Daoy (cell line): ENCODE measurements at places on chromosomes 7 and 10. TPM values are rescaled to one million over a fixed set of nuclear protein-coding genes. Genes with fewer than 3 reads are reported as not detected.

DNA sequence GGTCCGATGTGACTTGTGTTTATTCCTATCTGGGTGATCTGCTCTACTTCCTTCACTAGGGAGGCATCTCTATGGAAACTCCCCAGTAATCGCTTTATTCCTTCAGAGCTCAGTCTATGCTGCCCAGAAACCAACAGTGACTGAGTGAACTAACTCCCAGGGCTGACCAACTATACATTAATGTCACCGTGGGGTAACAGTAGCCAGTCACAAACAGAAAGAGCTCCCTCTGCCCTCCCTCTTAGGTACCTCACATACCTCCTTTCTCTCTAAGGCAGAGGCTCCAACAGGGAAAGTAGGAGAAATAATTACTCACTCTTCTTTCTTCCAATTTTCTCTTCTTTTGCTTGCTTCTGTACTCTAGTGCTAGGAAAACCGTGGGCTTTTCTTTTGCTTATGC, 855.0 kb downstream of the REEP3 start:
- no peak for DNase-seq

GRCh38 chr7:1762238-1762945, 92.3 kb downstream of the ELFN1 start:
- DNase-seq: no peak

DNA sequence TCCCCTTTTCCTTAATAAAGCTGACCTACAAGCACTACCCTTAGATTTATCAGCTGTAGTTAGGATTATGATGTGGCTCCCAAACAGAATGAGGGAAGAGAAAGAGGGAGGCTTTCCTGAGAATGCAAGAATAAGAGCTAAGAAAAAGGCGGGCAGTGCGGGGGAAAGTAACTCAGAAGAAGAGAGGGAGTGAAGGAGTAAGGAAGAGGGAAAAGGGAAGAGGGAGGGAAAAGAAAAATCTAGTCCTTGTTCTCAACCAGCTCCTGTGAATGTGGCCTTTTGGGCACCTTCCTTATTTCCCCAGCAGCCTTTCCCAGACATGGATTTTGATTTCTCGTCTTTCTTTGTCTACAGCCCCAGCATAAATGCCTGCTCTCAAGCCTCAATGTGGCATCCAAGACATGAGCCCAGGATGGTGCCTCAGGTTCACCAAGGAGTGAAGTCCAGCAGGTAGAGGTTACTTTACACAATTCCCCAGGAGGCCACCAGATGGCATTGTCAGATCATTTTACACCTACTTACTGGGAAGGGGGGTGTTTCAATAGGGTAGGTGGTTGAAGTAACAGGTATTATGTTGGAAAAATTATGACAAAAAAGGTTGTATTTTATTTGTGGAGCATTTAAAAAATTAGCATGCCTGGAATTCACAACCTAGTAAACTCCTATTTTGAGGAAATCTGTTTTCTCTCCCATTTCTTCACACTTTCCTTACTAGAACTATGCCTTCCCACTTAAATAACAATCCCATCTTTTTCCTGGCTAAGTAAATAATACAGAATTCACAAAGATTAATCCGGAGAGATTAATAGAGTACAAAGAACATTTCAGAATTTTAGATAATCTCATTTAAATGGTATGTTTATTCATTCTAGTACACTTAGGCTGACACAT, 106.5 kb downstream of the HTR7 start:
- DNase-seq: peak; percentile 42

DNA sequence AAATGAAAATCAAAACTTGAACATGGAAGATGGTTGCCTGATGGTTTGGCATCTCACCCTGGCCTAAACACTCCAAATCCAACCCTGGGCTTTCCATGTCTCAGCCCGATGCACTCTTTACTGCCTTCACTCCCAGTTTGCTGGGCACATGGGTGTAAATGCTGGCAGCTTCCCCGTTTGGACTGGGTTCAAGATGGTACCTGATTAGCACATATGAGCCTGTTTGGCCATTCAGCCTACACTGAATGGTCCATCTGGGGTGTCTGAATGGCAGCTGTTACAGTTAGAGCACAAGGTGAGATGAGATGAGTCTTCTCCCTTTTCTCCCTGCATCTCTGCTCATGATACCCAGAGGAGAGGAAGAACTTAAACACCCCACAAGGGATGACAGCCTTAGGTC, 37.1 kb downstream of the ATXN7L1 start:
- DNase-seq: no peak

Gene NEBL
- total RNA-seq: under 0.01 TPM in 1 of 2 replicates, not detected in the other

GRCh38 chr7:69610374-69611084, 12.3 kb downstream of the AUTS2 start:
- no peak for DNase-seq

DNA sequence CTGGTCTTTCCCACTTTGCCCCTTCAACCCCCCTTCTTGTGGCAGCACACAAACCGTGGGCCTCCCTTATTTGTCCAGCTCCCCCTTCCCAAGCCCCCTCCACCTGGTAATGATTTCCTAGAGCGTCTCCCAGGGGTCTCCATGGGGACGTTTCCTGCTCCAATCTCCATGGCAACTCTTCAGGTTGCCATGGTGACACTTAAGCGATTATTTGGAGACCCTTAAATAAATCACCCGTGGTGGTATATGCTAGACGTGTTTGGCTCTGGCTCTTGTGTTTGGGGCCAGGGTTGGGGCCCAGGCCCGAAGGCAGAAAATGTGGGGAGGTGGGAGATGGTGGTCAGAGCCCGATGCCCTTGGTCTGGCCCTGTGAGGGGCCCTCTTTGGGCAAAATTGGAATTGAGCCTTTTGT, 41.1 kb upstream of the DLG5 start:
- DNase-seq: no peak

Gene MACC1
- 15.4 and 29.6 TPM in 2 replicates for total RNA-seq

DNA sequence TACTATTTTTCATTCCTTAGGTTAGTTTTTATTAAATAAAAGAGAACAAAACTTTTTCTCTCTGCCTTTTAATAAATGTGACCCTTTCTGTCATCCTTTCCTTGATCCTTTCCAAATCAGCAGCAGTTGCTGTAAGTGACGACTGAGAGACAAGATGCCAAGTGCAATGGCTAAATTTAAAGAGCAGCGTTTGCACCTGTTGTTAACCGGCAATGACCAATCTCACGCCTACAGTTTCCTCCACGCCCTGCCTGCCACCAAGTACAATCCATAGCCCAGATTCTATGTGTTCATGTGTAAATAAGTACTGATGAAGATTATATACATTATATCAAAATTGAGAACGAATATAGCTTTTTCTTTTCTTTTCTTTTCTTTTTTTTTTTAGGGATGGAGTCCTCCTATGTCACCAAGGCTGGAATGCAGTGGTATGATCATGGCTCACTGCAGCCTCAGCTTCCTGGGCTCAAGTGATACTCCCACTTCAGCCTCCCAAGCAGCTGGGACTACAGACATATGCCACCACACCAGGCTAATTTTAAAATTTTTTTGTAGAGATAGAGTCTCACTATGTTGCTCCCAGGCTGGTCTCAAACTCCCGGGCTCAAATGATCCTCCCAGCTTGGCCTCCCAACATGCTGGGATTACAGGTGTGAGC, 6.5 kb upstream of the MCU start:
- DNase-seq: no peak

Gene HOXA2
- total RNA-seq: 11.4 and 12.1 TPM in 2 replicates

GRCh38 chr10:124521429-124521871, 59.8 kb downstream of the LHPP start:
- DNase-seq: no peak

Gene DOCK4
- 10.7 and 17.2 TPM in 2 replicates for total RNA-seq

DNA sequence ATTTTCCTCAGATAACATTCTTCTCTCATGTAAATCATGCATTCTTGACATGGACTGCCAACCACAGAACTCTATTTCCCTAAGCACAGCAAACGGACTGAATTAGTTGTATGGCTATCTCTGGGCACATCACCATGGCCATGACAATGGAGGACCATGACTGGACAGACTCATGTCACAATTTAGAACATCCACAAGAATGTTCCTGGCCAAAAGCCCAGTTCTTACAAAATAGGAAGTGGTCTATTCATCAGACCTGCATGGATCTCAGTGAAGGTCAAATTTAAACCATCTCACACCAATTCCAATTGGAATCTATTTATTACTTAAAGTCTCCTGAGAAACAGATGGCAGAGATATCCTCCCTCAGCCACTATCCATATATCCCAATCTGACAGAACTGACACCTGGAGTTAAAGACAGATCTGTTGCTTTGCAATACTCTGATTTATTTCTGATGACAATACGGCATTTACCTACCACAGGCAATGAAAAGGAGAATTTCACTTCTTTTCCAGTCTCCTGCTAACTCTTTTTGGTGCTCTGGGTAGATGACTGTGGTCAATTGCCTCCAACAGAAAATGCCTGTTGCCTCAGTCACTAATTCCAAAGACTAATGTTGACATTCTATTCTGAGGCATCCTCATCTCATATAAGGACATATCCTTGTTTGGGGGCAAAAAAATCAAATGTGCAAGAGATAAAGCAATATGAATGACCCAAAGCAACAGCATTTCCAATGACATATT, 254.8 kb downstream of the HTR7 start:
- peak; percentile 18 for DNase-seq

GRCh38 chr7:25849500-25850184, 302.4 kb upstream of the NFE2L3 start:
- DNase-seq: peak; percentile 97

Gene FKBP6
- total RNA-seq: under 0.01 TPM in 1 of 2 replicates, not detected in the other

GRCh38 chr10:100808876-100809275, 63.5 kb downstream of the PAX2 start:
- DNase-seq: no peak

Gene STEAP4
- not detected in 2 replicates for total RNA-seq

- no peak for DNase-seq
Measured at GRCh38 chr7:36677769-36678437, 46.4 kb downstream of the AOAH start.

DNA sequence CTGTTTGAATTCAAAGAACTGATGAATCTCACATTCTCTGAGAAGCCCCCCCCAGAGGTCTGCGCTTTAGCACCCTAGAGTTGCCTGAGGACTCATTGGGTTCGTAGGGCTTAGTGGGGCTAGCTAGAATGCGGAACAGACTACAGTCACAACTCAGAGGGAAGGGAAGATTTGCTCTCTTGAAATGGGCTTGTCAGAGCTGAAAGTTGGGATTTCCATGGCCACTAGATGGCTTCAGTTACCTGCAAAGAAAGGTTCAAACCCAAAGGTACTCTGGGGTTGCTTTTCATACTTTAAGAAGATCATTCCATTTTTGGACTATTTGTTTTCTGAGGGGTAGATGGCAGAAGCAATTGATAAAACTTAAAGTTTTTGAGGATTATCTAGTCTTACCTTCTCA, 205.0 kb downstream of the BBS9 start:
- DNase-seq: peak; percentile 33

Gene CNPY1
- 1.7 and 2.7 TPM in 2 replicates for total RNA-seq

Gene PAPOLB
- total RNA-seq: not detected in 2 replicates

Gene ODAD2
- total RNA-seq: 1.9 and 2.3 TPM in 2 replicates

DNA sequence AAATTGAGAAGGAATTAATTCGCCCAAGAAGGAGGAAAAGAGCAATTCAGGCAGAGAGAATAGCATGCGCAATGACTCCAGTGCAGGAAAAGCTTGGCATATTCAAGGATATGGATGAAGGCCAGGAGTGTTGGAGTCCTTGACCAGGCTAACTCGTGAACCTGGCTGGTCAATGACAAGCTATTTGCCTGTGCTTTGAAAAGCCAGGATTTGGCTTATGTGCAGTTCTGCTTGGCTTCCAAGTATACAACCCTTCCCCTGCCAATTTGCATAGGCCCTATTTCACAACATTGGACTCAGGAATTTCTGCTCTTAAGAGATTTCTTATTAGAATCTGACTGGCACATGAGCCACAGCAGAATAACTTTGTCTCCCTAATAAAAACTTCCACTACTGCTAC, 72.3 kb upstream of the SP8 start:
- DNase-seq: no peak

Gene OR2A7
- 0.11 TPM in 1 of 2 replicates, not detected in the other for total RNA-seq

GRCh38 chr10:28470873-28471651, 61.9 kb upstream of the WAC start:
- no peak for DNase-seq

DNA sequence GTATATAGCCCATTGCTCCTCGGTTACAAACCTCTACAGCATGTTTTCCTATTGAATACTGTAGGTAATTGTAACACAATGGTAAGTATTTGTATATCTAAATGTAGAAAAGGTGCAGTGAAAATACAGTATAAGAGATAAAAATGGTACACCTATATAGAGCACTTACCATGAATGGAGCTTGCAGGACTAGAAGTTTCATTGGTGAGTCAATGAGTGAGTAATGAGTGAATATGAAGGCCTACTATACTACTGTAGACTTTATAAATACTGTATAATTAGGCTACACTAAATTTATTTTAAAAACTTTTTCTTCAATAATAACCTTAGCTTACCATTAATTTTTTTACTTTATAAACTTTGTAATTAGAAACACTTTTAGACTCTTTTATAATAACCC, 239.7 kb downstream of the CDK14 start:
- DNase-seq: no peak

DNA sequence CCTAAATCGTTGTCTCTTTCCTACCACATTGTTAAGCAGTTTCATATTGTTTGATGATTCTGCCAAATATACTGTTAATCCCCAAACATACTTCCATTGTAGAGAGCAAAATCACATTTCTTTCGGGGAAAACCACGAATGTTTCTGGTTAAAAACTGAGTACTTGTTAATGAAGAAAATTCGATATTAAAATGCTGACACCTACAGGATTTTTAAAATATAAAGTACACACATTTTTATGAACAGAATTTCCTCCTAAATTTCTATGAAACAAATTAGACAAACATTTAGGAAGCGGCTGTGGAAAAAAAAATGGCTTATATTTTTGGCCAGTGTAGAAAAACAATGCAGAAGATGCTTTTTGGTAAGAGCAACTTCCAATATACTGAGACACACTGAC, 68.8 kb downstream of the IDE start:
- no peak for DNase-seq

Gene CAMK2B
- total RNA-seq: 0.06 TPM in 1 of 2 replicates, not detected in the other

DNA sequence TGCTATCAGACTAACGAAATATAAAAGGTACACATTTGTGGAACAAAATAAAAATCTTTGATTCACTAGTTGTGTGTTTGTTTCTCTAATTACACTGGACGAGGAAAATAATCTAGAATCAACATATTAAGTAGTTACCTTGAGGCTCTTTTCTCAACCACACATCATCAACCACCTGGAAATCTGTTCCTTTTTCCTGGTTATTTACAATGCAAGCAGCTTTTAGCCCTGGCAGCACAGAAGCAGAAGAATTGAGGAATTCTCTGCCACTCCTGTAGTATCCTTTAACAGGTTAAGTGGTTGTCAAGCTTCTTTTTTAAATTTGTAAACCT, 23.7 kb downstream of the NUP42 start:
- no peak for DNase-seq

Gene FKBP9
- 68.6 and 85.4 TPM in 2 replicates for total RNA-seq

GRCh38 chr7:35035511-35035961, 1.7 kb downstream of the DPY19L1 start:
- peak; percentile 75 for DNase-seq

Gene PNLIPRP1
- not detected in 2 replicates for total RNA-seq

GRCh38 chr10:31476088-31476487, 157.1 kb downstream of the ZEB1 start:
- no peak for DNase-seq

Gene HNRNPH3
- total RNA-seq: 27.3 and 35.5 TPM in 2 replicates

Gene MPP7
- total RNA-seq: 1.9 and 2.0 TPM in 2 replicates

Gene SEMA3A
- total RNA-seq: 14.2 and 14.3 TPM in 2 replicates
